COLO829 (cell line): ENCODE measurements at places on chromosomes 2 and 18.

DNA sequence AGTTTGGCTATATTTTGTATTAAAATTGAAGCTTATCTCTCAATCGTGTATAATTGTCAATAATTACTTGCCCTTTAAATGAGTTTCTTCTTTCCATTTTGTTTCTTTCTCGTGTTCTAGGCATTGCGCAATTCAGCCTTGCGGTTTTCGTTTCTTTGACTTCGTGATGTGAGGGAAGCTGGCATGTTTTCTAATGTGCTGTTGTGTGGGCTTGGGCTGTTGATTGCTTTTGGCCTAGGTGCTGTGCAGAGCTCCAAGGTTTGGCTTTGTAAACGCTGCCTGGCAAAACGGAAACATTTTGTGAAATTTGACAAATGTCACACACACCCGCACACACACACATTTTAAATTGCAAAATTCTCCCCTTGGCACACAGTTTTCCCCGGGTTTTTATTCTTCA lies 242.6 kb upstream of the TCF4 start:
- no peak for DNase-seq

DNA sequence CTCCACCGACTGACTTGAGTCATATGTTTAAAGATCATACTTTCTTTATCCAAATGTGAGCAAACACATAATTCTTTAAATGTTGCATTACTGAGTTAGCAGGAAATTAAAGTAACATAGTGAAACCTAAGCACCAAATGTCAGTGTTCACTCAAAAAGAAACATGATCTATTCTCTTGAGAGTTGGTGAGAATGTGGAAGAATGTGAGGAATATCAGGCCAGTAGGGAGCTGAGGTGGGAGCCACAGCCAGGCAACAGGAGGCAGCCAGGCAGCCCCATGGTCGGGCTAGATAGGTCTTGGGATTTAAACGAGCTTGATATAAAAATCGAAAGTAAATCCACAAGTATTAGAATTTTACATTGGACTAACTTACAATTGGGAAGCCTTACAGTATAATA lies 198.1 kb upstream of the SH3BP4 start:
- DNase-seq = no peak

GRCh38 chr2:86336675-86337243 lies 667 bp downstream of the REEP1 start:
- no peak for DNase-seq

DNA sequence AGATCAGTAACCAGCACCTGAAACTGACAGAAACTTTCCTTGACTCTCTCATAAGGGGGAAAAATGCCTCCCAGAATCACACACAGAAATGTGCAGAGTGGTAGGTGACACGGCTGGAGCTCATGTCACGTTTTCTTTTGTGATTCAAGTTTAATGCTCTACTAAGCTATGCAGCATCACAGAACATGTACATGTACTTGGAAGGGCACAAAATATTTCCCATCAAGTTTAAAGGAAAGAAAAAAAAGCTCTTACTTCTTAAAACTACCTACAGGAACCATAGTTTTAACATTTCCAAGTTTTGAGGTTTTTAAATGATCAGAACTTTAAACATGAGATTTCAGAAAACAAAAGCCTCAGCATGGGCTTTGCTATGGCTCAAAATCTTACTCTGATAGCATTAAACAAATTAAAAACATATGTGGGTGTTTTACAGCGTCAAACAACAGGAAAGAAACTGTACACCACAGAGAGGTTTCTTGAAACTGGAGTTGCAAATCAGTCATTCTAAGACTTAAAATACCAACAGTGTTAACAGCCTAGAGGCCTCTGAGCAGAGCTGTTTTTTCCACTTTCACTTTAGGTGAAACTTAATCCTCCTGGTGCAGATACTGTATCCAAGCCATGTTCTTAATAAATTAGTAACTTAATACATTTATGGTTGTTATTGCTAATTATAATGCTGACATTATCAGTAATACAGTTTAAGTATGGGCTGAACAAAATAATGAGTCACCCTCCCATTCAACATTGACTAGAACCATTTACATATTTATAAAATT lies 30.1 kb downstream of the MBP start:
- peak; percentile 31 for DNase-seq

GRCh38 chr2:213562539-213563180 lies 278.4 kb downstream of the SPAG16 start:
- no peak for DNase-seq

DNA sequence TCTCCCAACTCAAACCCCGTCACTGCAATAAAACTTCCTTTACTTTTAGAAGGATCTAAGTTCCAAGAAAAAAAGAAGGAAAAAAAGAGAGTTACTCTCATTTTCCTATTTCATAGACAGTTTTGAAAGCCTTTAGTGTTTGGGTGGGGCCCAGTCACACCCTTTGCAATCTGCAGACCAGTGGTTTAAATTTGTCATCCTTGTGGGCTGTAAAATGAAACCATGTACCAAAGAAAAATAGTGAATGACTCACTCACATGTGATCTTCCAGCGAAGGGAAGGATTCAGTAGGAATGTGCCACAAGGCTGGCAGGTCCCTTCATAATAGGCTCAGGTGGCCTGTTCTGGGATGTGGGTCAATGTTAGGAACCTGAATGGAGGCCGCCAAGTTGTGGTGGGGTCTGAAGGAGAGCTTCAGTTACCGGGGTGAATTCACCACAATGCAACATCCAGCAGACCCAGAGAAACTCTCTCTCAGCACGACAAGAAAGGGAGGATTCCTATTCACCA lies 28.3 kb downstream of the ANXA4 start:
- DNase-seq = peak; percentile 79

GRCh38 chr2:51028829-51029228 lies 3.1 kb downstream of the NRXN1 start:
- no peak for DNase-seq

GRCh38 chr2:57881998-57882888 lies 164.4 kb upstream of the VRK2 start:
- no peak for DNase-seq

DNA sequence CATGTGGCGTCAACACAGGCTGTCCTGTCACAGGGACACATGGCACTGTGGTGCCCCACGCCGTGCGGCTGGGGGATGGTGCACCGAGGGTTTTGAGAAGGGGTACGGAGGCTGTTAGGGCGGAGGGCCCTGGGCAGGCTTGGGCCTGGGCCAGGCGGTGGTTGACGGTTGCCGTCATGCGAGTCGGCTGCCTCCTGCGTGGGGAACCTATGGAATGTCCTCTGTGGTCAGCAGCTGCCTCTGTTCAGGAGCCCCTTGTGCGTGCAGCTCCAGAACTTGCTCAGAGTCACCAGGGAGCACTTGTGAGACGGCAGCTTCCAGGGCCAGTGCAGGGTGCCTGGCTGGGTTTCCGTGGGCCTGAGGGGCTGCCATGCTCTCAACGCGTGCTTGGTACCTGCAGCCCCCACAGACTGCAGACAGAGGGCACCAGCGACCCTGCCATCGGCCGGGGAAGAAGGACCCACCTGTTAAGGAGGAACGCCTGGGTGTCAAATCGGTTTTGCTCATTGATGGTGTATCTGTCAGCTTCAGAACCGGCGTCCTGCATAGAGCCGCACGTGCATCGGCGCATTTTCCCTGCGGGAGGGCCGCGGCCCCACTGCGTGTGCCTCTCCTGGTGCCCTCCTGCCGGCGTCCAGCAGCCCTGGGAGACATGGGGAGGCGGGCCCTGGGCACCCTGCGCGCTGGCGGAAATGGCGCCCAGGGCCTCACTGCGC lies 10.0 kb upstream of the D2HGDH start:
- no peak for DNase-seq

DNA sequence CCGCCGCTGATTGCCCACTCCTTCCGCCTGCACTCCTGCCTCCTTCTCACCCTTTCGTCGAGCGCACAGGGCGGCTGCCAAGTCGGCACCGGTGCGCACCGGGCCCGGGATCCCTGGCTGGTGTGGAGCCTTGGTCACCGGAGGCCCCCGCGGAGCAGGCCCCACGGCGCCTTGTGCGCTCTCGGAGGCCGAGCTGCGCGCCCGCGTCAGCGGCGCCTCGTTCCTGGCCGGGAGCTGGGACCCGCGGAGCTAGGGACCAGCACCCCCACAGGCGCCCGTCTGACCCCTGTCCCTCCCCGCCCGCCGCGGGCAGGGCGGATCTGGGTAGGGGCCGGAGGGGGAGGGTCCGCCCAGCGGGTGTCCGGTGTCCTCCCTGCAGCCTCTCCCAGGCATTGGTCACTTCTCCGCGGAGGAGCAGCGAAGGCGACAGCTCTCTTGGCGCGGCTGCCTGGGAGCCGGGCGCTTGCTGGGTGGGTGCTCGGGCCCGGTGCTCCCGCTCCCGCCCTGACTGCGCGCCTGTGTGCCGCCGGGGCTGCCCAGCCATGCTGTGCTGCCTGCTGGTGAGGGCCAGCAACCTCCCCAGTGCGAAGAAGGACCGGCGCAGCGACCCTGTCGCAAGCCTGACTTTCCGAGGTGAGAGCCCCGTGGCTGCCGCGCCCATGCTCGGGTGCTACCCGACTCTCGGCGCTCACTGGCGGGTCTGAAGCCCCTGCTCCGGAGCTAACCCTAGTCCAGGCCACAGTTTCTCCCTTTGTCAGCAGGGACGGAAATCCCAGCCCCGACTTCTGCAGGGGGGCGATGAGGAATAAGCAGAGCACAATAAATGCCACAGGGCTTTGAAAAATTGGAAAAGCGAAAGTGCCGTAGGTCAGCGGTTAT lies 13.2 kb downstream of the DYSF start:
- no peak for DNase-seq

DNA sequence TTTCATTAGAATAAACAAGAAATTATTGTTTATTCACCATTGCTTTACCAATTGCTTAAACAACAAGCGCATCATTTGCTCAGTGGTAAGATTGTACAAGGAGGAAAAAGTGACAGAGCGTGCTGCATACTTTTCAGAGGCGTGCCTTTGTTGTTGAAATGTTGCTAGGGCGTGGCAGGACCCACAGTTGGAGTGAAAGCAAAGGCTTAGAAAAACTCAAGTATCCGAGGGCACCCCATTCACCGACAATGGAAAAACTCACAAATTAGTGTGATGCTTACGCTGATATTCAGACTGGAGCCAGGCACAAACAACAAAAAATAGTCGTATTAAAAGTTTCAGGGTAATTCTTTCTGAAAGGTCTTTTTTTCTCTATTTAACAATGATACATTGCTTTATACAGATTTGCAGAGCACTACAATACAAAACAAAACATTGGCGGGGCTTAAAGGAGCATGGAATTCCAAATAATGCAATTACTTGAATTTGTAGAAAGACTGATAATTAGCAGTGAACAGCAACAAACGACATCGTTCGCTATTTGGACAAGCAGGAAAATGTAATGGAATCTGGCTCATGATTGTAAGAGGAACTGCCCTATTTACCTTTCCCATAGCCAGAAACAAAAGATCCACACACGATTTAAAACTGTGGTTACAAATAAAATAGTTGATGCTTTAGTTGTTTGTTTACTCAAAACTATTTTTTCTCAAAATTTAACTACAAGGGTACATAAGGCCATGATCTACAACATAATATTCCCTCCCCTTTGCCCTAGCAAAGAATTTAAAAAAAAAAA lies 37.8 kb upstream of the RTTN start:
- DNase-seq = no peak

- no peak for DNase-seq
Measured at GRCh38 chr18:47758000-47758399, 172.5 kb downstream of the SMAD2 start.

DNA sequence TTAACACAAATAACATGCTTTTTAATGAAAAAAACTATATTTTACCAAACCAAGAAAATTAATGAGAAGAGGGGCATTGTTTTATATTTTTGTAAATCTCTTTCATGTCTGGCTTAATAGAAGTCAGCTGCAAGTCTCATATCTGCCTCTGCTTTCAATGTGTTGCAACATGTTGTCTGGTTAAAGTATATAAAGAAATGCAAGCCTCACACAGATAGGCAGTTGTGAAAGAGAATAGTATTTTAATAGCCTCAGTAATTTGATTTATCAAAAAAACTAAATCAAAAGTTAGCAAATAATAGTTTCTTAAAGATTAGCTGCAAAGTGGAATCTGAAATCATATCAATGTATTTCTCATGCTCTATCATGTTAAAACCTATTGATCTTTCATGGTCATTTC lies 52.9 kb upstream of the NCOA1 start:
- no peak for DNase-seq

- DNase-seq = no peak
Measured at GRCh38 chr2:20649576-20649975, 1.3 kb downstream of the HS1BP3 start.

- no peak for DNase-seq
Measured at GRCh38 chr2:200616656-200617055, 30.8 kb downstream of the AOX1 start.

DNA sequence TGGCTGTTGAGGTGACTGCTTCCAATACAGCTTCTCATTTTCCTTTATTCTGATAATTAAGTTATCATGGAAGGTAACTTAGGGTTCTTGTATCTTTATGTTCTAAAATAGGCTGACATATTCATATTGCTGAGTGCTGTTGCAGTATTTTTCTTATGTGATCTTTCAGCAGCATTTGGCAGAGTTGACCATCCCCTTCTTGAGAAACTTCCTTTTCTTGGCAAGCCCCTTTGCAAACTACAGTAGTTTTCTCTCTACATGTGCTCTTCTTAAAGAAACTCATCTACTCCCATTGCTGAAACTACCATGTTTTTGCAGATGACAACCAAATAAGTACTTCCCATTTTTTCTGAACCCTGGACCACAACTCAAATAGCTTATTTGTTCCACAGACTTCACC lies 476.5 kb upstream of the TRIB2 start:
- no peak for DNase-seq
